ENCODE measurements at places on chromosomes 1 and 21. TPM values are rescaled to one million over a fixed set of nuclear protein-coding genes. Genes with fewer than 3 reads are reported as not detected.

The CFHR5 gene
- total RNA-seq, result not detected

The LAMTOR5 gene
- total RNA-seq, result 182 TPM

The BCL2L15 gene
- total RNA-seq, result 0.86 TPM

The VAV3 gene
- total RNA-seq, result 1.4 TPM

The GRIK3 gene
- total RNA-seq, result not detected

The AMY1B gene
- total RNA-seq, result not detected

The CHTOP gene
- total RNA-seq, result 66.8 TPM

The TSPAN1 gene
- total RNA-seq, result 3.6 TPM

The PRELP gene
- total RNA-seq, result not detected
